ENCODE measurements at places on chromosomes 4 and X. TPM values are rescaled to one million over a fixed set of nuclear protein-coding genes. Genes with fewer than 3 reads are reported as not detected.

DNA sequence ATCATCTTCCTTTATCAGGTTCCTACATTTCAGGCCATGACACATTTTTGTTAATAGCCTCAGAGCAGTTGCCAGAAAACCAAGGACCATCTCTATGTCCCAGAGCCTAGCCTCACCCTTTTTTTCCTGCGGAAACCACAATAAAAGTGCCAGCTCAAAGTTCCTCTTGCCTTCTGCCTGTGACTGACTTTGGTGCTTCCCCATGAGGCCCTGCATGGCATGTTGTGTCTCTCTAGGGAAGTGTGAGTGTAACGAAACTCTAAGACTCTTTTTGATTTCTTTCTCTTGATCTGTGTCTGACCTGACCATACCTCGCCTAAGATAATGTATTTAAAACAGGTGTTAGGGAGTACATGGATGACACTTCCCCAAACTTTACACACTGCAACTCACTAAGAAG, 642.3 kb upstream of the BOD1L1 start:
- DNase-seq, result peak; percentile 20

- no peak for DNase-seq
Measured at GRCh38 chrX:134895805-134896581, 94.8 kb upstream of the SMIM10 start.

GRCh38 chr4:37884855-37885487, 5.9 kb upstream of the TBC1D1 start:
- no peak for DNase-seq

DNA sequence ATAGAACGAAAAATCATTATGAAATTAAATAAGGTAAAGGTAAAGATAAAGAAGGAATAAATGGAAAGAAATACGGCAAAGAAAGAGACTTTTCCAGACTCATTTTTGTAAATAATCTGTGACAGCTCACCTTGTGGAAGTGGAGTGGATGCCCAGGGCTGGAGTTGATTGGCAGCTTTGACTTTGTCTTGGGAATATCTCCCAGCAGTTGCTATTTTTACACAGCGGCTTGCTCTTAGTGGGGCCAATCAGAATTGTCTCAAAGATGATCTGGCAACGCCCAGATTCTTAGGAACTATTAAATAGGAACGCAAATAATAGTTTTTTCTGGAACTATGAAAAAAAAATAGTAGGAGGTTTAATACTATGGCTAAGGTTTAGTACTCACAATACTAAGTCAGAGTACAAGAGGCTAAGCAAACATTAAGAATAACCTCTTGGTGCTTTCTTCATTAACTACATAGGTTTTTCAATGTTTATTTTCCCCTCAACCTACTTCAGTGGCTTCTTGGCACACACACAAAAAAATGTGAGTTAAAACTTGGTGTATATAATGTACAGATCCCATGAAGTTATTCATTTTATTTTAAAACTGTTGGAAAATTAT, 132.7 kb downstream of the TRAM1L1 start:
- no peak for DNase-seq

GRCh38 chrX:119669424-119670037, 23.4 kb downstream of the SEPTIN6 start:
- DNase-seq, result peak; percentile 57

GRCh38 chr4:95264843-95265242, 283.9 kb downstream of the UNC5C start:
- DNase-seq, result no peak

GRCh38 chr4:37236165-37236564, 8.4 kb upstream of the NWD2 start:
- no peak for DNase-seq

DNA sequence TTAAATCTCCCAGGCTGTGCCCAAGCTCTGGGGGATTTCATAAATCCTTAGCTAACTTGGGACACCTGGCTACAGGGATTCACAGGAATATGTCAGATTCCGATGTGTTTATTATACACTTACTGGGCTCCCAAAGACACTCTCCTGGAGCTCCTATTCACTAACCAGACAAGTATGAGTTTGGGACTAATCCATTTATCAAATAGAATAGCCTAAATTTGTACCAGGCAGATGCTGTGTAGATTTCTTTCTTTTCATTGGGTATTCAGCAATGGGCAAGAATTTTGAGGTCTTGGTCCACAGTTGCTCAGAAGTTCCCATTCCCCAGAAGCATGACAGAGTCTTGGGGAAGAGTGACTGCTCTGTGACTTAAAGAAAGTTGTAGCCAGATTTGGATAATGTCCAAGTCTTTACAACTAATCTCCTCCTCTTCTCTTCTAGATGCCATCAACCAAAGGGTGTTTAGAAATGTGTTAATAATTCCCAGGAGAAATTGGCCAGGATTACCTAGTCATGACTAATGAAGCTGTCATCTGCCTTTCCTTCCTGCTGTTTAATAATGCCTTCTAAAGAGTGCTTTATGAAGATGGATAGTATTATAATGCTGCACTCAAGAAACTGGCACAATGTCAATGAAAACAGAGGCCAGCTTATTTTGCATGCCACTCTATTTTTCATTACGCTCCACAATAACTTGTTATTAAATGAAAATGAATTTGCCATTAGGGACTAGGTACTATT, 120.9 kb downstream of the CHIC2 start:
- DNase-seq, result peak; percentile 63

TCEAL8 gene
- 70.0 TPM for total RNA-seq

FRAS1 gene
- 12.7 TPM for total RNA-seq

CT47B1 gene
- not detected for total RNA-seq

ERAS gene
- total RNA-seq, result not detected

MSN gene
- 60.3 TPM for total RNA-seq

TSPAN7 gene
- total RNA-seq, result not detected
